NCI-H1436 treated with DMSO at 0.1 percent for 48 hours (cell line): ENCODE measurements at places on chromosomes 12 and 14.
A peak's percentile ranks its signal among the peaks of the same experiment; 100 is the strongest.

GRCh38 chr12:54154681-54155186, 34.1 kb downstream of the SMUG1 start:
- DNase-seq, result no peak

GRCh38 chr12:27177706-27178105, 66.4 kb upstream of the STK38L start:
- no peak for DNase-seq

DNA sequence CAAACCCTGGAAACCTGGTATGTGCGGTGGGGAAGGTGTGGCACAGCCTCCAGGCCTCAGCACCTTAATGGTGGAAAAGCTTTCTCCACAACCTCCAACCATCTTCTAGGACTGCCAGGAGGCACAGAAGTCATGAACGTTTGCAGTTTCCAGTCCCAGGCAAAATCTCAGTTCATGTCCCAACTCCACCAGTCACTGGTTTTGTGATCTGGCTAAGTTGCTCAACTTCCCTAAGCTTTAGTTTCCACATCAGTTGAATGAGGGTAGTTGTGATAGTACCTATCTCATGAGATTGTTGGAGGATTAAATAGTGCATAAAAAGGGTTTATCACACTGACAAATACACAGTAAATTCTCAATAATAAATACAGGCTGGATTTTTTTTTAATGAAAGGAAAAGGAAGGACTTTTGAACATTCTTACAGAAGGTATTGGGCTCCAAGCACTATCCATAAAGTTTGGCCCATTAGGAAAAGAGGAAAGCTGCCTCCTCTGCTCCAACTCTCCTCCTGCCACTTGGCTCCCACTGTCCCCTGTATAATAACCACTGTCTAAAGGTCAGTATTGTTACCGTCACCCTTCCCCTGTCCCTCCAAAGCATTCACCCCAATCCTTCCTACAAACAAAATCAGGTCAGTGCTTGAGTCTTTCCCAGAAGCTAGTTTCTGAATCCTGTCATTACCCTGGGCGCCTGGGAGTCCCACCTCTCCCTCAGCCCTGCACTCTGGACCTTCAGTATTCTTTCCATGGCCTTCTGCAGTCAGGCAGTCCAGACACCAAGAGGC, 6.3 kb downstream of the PCK2 start:
- no peak for DNase-seq

- no peak for DNase-seq
Measured at GRCh38 chr12:67222302-67222701, 46.9 kb upstream of the CAND1 start.

DNA sequence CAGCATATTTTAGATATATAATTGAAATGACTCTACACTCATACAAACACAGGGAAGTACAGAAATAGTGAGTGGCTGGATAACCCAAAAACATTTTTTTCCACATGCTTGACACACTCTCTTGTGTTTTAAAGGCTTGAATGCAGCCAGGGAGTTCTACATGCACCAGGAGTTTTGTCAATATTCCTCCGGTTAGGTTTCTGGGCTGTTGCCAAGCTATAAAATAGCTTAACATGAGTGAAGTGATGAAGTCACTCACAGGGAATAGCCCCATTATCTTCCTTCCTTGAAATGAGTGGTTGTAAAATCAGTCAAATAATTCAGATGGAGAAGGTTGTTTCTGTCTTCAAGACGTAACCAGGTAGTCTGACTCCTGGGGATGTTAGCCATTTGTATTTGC, 582.7 kb downstream of the SLC6A15 start:
- no peak for DNase-seq

- DNase-seq, result no peak
Measured at GRCh38 chr14:90804292-90805083, 11.7 kb downstream of the TTC7B start.

GRCh38 chr12:72057330-72057914, 118.8 kb downstream of the TPH2 start:
- peak; percentile 60 for DNase-seq

GRCh38 chr12:46475972-46476645, 103.5 kb upstream of the SLC38A2 start:
- no peak for DNase-seq

DNA sequence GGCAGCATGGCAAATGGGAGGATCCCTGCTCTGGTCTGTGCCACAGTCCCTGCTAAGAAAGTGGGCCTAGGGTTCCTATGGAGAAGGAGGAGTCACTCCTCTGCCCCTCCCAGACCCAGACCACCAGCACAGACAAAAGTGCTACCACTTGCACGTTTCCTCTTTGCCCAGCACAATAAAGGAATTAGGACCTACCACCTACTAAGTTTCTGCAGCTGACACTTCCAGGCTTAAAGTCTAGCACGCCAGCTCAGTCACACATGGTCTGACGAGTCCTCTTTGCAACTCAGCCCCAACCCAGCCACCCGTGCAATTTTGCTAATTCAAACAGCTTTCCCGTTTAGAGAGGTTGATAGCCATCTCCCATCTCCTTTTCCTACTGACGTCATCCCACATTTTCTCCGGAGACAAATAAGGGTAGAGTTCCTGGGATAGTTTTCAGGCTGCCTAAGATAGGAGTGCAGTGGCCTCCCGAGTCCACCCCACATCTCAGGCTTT, 66.2 kb upstream of the PTGR2 start:
- no peak for DNase-seq

GRCh38 chr12:21757735-21758134, 16.8 kb downstream of the KCNJ8 start:
- no peak for DNase-seq

DNA sequence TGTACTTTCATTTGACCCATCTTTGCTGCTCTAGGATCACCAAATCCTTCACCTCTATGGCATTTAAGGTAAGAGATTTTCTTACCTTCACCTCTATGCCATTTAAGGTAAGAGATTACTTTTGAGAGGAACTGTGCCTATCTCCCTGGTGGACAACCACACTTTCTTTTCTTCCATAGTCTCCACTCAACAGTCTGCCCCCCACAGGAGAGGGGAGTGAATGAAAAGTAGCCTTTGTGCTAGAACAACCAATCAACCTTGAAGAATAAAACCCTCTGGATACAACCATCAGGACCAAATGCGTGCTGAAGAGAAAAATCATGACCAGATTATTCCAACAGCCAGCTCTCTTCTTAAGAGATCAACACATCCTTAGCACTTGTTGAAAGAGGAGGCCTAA, 258.6 kb upstream of the TMPO start:
- DNase-seq, result no peak

- DNase-seq, result no peak
Measured at GRCh38 chr12:109518820-109519665, 41.6 kb downstream of the UBE3B start.

DNA sequence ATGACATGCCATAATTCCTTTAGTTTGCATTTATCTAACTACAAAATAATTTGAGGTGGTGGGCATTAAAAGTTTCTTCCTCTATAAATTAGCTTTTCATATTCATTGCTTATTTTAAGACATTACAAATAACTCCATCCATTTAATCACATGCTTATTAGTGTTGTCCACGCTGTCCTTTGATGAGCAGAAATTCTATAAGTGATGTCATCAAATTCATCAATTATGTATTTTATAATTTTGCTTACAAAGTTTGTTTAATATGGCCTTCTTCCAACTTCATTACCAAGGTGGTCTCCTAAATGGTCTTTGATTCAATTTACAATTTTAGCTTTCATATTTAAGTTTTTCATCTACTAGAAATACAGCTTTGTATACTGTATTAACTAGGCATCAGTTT, 173.5 kb downstream of the PRKD1 start:
- DNase-seq, result no peak

DNA sequence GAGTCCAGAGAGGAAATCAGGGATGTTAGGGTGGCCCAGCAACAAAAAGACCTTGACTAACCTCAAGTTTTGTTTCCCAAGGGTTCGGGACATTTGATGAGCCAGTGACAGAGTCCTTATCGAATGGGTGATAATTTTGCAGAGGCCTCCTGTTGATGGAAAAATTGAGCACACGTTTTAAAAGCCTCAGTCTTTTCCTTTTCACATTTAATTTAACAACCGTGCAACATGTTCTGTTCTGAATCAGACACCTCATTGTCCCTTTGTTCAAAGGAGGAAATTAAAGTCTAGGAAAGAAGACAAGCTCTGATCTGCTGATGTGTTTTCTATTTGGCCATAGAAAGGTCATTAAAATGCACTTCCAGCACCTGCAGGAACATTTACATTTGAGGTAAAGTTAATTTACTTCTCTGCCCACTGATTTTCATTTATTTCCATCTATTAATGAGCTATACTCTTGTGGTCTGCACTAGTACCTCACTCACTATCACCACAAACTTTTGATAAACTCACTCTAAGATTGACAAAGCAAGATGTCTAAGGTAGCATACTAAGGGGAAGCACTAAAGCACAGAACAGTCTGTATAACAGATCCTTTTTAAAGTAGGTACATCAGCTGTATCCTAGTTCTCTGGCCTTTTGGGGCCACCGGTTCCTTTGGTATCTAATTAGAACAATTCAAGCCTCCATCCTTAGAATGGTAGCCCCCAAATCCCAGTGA, 147.0 kb downstream of the RPAP3 start:
- no peak for DNase-seq

DNA sequence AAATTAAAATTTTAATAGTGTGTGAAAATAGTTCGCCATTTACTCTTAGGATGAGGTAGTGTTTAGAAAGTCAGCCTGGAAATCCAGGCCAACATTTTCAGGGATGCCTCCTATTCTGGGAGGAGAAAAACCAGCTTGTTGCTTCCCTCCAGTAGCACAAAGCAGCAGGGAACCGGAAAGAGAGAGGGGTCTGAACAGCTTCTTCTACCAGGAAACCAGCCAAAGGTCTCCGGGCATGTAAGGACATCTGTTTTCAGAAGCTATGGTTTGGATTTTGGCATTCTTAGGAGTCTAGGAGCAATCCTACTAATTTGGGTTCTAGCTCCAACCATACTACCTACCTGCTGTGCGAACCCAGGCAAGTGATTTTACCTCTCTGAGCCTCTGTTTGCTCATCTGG, 85.3 kb downstream of the DPF3 start:
- no peak for DNase-seq

GRCh38 chr12:30598889-30599288, 96.8 kb downstream of the IPO8 start:
- DNase-seq, result no peak

GRCh38 chr14:44370727-44371126, 136.4 kb downstream of the FSCB start:
- DNase-seq, result no peak

GRCh38 chr12:130951636-130952035, 2.1 kb upstream of the ADGRD1 start:
- DNase-seq, result no peak

DNA sequence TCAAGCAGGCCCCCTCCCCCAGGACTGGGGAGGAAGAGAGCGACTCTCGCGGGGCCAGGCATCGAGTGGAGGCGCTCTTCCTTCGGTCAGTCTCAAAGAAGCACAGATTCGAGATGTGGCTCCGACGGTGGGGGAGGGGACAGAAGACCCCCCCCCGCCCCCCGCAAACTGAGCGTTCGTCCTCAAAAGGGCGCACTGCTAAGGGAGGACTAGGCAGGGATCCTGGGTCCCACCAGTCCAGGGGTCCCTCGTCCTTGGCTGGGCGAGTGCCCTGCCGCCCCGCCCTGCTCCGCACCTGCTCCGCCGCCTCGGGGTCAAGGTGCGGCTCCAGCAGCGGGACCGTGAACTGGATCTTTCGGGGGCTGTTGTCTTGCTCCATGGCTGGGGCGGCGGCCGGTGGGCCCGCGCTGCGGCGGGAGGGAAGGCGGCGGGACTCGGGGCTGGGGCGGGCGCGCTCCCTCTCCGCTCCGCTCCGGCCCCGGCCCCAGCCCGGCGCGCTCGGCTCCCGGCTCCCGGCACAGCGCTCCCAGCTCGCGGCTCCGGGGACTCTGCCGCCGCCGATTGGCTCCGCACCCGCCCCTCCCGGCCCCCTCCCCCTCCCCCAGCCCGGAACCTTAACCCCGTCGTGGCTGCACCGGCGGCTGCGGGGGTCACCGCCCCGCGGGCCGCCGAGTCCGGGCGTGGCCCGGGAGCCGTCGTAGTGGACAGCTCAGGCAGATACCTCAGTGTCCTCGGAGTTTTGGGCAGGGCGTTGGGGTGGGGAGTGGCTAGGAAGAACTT, at the start of gene PPP1R1A:
Gene PPP1R1A, minus strand, starts transcription at position 550 of the 780 bp plus-strand sequence. Its CDS starts 171 bp downstream, at position 379.
- DNase-seq, result no peak

DNA sequence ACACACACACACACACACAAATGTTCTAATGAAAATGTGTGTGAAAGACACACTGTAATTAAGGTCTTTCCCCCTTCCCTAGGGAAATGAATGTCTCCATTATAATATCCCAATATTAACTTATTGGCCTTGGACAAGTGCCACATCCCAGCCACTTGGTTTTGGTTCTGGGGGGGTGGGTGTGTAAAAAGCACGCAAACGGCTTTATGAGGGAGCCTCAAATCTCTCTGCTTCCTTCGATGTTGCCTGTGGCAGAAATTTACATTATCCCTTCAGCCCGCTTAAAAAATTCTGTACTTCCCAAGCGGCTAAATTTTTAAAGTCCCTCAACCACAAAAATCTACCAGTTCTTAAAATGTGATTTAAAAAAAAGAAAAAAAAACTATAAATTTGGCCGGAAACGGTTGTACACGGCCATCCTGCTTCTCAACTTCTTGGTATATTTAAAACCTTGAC, 432 bp downstream of the C14orf93 start:
- no peak for DNase-seq

DNA sequence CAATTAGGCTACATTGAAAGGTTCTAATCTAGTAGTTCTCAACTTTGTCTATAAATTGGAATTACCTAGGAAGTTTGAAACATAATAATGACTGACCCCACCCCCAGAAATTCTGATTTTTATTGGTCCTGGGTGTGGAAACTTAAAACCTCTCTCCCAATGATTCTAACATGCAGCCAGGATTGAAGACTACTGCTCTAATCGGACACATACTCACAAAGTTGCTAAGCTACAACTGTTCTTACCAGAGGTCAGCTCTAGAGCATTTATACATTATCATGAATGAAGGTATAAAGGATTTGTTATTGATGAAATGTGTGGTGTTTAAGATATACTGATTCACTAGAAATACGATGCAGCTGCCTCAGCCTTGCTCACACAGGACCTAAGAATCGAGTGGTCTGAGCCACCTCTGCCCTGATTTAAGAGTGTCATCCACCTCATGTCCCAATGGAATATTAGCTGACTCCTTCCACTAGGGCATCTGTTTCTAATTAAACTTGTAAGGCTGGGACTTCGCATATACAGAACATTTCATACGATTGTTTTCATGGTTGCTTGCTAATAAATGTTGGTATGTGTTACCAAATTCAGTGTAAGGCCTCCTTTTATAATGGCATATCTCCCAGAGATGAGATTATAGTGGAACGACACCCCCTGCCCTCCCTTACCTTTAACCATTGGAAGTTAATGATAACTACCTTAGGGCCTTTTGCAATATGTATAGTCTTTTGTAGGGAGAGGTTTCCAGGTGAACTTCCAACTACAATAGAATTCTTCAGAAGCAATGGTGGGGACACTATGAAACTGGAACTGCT, 410.8 kb upstream of the PDE3A start:
- DNase-seq, result no peak

DNA sequence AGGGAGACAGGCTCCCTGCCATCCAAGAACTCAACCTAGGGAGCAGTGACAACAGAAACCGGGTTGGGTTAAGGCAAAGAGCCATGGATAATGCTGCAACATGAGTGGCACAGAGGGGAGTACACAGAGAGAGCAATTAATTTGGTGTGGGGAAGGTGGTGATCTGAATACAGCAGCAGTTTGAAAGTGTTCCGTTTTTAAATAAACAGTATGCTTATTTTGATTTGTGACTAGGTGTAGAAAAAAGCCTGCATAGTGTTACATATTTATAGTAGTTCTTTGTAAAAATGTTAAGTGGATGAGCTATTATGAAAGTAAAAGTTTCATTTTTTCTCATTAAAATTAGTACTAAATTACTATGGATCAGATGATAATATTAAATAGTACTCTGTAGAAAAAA, 8.7 kb downstream of the AKAP5 start:
- DNase-seq, result no peak

GRCh38 chr12:132186208-132186856, 42.1 kb downstream of the NOC4L start:
- DNase-seq, result no peak
